ENCODE measurements at places on chromosomes 16 and 17.

- no peak for DNase-seq
Observed at GRCh38 chr16:50444526-50444925, 75.7 kb upstream of the BRD7 start.

GRCh38 chr16:74721716-74722115 lies 21.1 kb upstream of the MLKL start:
- no peak for DNase-seq

DNA sequence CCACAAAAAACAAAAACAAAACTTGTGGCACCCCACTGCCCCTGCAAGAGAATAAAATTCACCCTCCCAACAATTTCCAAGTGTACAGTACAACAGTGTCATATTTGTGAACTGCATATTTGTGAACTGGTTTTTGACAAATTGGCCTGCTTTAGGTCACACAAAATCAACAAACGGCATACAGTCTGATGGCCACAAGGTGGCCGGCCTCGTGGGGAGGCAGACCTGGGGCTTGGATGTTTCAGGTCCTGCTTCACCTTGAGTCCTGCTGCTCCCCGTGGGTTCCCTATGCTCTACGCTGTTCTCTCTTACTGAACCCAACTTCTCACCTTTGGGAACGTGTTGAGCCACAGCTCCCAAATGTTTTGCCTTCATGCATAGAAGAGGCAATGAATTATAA lies 102.2 kb downstream of the CDK5R1 start:
- no peak for DNase-seq

GRCh38 chr17:16135461-16135860 lies 79.9 kb downstream of the NCOR1 start:
- no peak for DNase-seq

GRCh38 chr17:4583782-4584100 lies 588 bp upstream of the SMTNL2 start:
- DNase-seq, result no peak

GRCh38 chr17:71071837-71072236 lies 902.5 kb downstream of the KCNJ2 start:
- DNase-seq, result no peak

DNA sequence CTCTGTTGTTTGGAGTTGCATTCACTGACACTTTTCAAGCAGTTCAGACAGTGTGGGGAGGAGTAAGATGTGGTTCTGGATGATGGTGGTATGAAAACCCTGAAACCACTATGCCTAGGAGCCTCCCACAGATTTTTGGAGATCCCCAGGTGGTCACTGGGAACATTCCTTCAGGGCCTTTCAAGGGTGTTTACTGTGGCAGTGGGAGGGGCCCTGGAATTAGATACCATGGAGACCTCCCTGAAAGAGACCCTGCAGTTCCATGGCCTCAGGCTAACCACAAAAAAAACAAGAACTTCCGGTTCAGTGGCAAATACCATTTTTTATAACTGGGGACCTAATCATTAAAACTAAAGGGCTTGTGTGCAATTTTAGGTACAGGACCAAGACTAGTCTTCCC lies 79.9 kb downstream of the TMEM100 start:
- no peak for DNase-seq

DNA sequence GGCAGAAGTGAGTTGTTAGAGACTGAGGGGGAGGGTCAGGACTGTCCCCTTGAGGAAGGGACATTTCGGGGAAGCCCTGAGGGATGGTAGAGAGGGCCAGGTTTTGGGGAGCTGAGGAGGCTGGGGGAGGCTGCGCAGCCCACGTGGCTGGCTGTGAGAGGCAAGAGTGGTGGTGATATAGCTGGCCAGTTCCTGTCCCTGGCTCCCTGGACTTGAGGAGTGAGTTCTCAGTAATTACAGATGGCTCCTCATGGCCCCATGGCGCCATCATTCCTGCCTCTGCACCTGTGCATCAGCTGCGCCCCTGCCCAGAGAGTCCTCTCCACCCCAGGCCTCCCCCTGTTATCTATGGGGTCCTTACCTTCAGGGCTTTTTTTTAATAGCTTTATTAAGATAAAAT lies 30.3 kb downstream of the MPRIP start:
- no peak for DNase-seq

DNA sequence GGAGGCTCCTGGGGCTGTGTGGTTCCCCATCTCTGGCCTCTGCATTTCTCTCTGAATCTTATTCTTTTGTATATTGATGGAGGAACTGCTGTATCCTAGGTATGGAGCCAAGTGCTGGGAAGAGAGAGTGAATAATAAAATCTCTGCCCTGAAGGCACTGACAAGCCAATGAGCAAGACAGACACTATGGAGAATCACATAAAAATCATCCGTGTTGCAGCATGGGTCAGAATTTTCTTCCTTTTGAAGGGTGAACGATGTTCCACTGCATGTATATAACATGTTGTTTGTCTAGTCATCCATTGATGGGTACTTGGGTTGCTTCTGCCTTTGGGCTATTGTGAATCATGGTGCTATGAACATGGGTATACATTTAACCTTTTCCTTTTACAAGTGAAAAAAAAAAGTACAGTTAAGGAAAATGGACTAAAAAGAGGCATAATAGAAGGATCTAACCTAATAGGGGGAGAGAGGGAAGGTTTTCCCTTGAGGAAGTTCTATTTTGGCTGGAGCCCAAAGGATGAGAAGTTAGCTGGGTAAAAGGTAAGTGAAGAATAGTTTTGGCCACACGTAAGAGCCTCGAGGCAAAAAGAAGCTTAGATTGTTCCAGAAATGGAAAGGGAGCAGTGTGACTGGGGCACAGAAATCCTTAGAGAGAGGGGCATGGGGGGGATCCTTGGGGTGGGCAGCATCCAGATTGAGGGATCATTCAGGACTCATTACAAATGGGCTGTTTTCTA lies 32.3 kb upstream of the GNA13 start:
- no peak for DNase-seq

- no peak for DNase-seq
Observed at GRCh38 chr17:61489719-61490490, 37.7 kb downstream of the TBX4 start.

GRCh38 chr17:1431631-1432104 lies 24.4 kb downstream of the CRK start:
- no peak for DNase-seq

GRCh38 chr16:22693638-22694340 lies 120.2 kb upstream of the HS3ST2 start:
- no peak for DNase-seq

DNA sequence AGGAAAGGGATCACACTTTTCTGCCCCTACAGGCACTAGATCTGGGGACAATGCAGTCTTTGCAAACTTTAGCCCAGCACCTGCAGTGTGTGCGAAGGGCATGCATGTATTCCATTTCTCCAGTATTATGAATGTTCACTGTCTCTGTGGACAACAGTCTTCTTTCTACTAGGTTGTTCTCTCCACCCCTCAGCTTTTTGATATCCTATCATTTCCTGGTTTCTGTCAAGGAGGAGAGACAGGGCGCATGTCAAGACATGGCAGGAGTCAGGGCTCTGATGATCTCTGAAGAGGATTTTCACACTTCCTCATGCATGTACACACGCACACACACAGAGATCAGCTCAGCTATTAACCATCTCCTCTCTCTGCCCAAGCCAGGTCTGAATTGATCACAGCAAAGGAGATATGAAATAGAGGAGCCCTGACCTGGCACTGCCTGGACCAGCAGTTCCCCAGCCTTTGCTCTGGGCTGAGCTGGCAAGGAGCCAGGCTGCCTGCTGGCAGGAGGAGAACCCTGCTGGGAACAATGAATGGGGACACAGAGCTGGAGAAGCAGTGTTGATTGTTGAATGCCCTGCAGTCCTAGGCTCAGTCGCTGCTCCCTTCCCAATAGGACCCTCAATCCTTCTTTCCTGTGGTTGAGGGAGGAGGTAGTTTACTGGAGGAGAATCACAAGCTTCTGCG lies 2.6 kb downstream of the GPR179 start:
- DNase-seq, result no peak

GRCh38 chr16:14196011-14196410 lies 124.9 kb downstream of the MRTFB start:
- no peak for DNase-seq

- DNase-seq, result no peak
Observed at GRCh38 chr17:79802736-79803420, 6.0 kb upstream of the CBX8 start.

DNA sequence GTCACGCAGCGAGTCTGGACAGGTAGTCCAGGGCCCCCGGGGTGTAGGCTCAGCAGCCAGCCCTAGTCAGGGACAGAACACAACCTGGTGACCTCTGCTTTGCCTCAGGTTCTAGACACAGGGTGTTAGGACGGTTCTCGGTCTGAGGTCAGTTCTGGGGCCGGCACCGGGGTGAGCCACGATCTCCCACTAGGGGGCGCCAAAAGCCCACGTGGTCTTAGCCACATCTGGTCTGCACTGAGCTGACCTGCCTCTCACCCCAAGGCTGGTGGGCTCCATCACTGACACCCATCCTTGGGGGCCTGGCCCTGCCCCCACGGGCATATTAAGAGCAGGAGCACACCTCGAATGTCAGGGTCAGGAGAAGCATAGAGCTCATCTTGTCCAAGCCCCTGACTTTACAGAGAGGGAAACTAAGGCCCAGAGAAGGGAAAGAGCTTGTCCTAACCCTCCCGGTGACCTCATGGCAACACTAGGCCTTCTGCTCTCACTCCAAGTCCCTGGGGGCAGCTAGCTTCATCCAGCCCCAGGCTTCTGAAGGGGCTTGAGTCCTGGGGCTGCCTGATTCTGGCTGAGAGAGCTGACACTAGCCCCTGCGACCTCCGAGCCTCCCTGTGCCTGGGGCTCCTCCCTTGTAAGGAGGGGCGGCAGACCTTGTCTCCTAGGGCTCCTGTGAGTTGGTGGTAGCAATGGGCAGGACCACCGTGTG lies 9.0 kb downstream of the SLC5A10 start:
- DNase-seq, result peak; percentile 57

DNA sequence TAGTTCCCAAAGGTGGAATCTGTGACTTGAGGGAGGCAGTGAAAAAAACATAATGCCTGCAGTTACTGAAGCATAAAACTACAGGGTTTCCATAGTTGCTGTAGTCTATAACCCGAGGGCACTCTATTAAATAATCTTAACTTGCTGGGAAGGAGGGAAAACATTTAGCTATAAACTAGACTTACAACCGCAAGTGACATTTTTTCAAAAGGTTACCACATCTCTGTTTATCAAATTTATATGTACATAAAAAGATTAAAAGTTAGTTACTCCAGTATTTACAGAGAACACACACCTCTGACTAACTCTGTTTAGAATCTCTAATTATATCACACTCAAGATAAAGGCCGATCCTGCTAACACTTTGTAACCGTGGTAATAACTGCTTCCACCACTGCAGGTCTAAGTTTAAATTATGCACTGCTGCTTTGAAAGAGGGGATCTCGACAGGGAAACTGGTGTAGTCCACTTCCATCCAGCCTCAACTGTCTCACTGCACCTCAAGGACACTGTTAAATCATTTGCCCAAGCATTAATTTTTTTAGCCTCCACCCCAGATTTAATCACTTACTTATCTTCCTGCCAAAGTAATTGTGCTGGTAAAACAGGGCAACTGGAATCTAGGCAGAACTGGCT lies 14.6 kb downstream of the KCNJ16 start:
- no peak for DNase-seq

- DNase-seq, result no peak
Observed at GRCh38 chr16:24736758-24737157, 7.3 kb downstream of the TNRC6A start.

DNA sequence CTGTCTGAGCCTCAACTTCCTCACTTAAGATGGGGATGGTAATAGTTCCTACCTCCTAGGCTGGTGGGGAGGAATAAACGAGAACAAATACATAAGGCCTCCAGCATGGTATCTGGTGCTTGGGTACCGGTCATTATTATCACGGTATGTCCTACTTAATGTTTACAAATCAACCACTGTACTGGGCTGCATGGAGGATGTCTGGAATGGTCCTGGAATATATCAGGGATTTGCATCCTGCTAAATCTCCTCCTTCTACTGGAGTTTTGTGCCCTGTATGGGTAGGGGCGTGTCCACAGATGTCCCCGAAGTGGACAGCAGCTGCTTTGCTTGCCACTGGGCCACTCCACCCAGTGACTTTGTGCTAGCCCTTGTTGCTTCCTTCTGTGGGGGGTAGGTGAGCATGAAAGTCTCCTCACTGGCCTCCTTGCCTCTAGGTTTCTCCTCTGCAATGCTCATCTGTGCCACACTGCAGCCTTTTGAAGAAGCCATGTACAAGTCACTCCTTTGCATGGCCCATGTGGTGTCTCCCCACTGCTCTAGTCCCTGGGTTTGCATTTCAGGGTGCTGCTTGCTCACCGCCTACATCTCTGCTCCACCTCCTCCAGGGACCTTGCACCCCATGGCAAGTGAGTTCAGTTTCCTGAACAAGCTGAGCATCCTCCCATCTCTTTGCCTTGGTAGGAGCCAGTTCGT lies 2.2 kb upstream of the CMIP start:
- no peak for DNase-seq

DNA sequence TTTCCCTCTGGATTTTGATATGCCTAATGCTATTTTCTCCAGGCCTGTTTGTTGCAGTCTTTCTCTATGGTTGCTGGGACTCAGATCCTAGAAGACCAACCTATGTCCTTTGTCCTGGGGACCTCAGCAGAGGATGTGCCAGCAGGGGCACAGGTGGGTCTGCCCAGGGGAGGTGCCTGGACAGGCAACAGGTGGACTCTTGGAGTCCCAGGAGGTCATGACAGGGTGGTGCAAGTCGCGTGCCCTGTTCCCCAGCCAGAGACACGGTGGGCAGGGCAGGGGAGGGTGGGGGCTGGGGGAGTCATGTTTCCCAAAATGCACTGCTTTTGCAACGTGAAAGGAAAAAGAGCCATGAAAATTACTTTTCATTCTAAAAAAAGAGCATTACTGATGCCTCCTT lies 26.3 kb upstream of the PLLP start:
- DNase-seq, result no peak

DNA sequence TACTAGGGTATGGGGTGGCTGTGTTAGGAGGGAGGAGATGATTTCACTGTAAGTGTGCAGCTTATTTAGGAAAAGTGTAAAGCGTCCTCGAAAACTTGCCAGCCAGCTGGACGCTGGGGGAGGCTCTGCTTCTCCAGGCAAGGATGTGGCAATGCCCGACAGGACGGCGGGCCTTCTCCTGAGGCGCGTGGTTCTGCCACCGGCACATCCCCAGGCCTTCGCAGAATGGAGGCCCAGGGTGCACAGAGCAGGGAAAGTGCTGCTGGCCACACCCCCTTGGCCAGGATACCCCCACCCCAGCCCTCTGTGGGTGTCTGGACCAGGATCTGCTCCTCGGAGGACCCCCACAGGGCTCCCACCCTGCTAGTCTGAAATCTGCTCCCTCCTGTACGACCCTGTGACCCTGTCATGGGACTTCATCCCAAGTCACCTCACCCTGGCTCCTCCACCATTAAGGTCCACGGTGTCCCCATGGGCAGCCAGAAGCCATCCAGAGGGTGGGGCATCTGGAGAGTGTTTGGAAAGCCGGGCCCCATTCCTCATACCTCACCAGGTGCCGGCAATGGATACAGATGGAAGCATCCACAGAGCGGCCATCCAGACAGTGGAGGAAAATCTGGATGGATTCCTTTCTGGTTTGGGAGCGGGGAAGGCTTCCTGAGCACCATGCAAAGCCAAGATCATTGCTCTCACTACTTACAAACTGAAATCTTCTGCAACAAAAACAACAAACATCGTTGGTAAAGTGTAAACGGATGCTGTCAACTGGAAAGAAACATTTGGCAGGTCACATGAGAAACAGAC lies 9.2 kb upstream of the SRRM2 start:
- no peak for DNase-seq

GRCh38 chr17:15744885-15745284 lies 12.8 kb downstream of the TBC1D26 start:
- no peak for DNase-seq

- DNase-seq, result no peak
Observed at GRCh38 chr16:84643180-84643583, 5.1 kb upstream of the KLHL36 start.

Measured in bone marrow (tissue), 2 donors.